Stimulated activated CD4-positive, alpha-beta T cell treated with anti-CD3 and anti-CD28 coated beads, Interleukin-15, amount 100 ng/mL, for 24 hours (primary cell): ENCODE measurements at places on chromosomes 2 and 18.

- DNase-seq = no peak
These were observed 759.7 kb upstream of the FANCL start for GRCh38 chr2:59000796-59001195.

GRCh38 chr2:119859528-119859927, 99.8 kb downstream of the PTPN4 start:
- no peak for DNase-seq

DNA sequence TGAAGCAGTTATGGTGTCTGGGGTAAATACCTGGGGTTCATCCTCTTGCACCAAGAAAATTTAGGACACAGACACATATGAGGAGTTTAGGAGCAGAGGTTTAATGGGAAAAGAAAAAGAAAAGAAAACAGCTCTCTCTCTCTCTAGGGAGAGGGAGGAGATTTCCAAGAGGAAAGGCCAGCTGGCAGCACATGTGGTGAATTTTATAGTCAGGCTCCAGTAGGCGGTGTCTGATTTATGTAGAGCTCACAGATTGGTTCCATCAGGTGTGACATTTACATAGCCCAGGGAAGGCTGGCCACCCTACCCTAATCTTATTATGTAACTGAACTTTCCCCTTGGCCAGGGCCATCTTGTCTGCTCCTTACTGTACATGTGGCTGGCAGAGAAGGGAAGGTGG, 297.5 kb upstream of the RGPD4 start:
- no peak for DNase-seq

- no peak for DNase-seq
These were observed 69.2 kb upstream of the EDAR start for GRCh38 chr2:109058191-109058632.

GRCh38 chr2:37875403-37875906, 49.6 kb upstream of the RMDN2 start:
- DNase-seq = no peak

GRCh38 chr2:196105951-196106350, 37.3 kb upstream of the DNAH7 start:
- no peak for DNase-seq

- no peak for DNase-seq
These were observed 111.1 kb downstream of the PXDN start for GRCh38 chr2:1633092-1633671.

DNA sequence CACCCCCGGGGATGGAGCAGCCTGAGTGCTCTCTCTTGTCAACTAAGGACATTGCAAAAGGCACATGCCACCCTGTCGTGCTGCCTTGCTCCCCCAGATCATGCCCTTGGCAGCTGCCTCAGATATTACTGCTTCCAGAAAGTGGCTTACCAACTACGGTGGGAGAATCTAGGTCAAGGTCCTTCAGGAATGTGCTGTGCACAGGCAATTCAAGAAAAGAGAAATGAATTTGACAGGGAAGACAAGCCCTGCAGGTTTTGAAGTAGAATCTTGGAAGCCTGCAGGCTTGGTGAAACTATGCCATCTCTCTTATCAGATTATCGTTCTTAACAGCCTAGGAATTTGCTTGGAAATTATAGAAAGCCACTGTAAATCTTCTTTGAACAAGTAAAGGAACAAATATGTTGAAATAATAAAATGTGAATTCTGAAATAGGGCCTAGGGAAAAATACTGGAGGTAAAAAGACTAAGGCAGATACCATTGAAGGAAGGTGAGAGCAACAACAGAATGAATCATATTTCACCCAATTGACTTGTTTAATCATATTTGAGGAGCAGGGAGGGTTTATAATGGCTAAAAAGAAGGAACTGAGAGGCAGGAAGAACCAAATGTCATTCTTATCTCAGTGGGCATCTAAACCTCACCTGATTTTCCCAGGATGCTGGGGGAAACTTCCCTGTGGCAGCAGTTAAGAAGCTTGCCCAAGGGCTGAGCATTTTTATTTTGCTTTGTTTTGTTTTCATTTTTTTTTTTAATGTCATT, 94.0 kb upstream of the GLS start:
- DNase-seq = no peak

DNA sequence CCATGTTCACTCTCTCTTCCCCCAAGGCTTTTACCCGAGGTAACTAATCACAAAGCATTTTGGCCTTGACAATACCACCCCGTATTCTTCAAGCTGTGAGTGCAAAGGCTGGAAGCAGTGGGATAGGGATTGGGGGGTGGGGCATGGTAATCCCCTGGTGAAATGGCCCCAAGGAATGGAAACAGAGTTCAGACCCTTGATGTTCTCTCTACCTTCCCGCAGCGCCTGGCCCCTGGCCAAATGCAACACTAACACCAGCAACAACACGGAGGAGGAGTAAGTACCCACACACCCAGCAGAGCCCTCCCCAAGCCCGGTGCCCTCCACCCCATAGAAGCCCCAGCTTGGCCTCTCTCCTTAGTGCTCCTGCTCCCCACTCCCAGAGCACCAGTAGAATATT, 36.9 kb downstream of the CNGA3 start:
- DNase-seq = no peak

- DNase-seq = no peak
These were observed 596.1 kb upstream of the ZEB2 start for GRCh38 chr2:145116056-145116455.

- DNase-seq = no peak
These were observed 174.6 kb downstream of the STK39 start for GRCh38 chr2:168072626-168073303.

GRCh38 chr18:61569176-61569892, 236.1 kb downstream of the CDH20 start:
- no peak for DNase-seq

- DNase-seq = no peak
These were observed 890.2 kb upstream of the VRK2 start for GRCh38 chr2:57156231-57156924.

- DNase-seq = no peak
These were observed 199.2 kb downstream of the KCNS3 start for GRCh38 chr2:18077704-18078103.

- DNase-seq = no peak
These were observed 72.1 kb upstream of the FHL2 start for GRCh38 chr2:105470979-105471378.
